T follicular helper cell (primary cell): ENCODE measurements at places on chromosomes 2 and 18.

- DNase-seq = no peak
These were observed 54.5 kb downstream of the PTPN4 start for GRCh38 chr2:119814216-119814615.

DNA sequence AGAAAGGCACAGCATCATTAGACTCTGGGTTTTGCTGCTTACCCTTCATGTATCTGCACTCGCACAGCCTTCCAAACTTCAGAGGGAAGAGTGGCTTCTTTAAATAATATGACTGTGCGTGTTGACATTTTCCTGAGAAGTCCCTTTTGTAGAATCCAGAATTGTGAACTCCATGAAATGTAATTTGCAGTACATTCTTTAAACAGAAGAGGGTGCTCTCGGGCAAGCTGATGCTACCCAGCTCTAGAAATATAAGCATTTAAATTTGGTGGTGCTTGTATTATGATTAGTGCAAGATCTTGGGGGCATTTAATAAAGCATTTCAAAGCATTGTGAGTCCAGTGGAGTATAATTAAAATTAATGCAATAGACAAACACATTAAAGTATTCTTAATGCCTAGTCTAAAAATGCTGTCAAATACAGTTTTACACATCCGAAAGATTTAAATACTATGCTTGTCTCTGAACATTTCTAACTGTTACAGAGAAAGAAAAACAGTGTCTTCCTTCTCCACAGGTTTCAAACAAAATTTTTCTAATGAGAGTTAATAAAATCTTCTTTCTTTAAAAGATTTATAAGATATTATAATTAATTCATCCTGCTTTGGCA, 17.3 kb upstream of the GTF2A1L start:
- no peak for DNase-seq

- no peak for DNase-seq
These were observed 139.7 kb downstream of the PRPF40A start for GRCh38 chr2:152577579-152577978.

GRCh38 chr2:137857881-137858280, 106.4 kb upstream of the HNMT start:
- DNase-seq = no peak

DNA sequence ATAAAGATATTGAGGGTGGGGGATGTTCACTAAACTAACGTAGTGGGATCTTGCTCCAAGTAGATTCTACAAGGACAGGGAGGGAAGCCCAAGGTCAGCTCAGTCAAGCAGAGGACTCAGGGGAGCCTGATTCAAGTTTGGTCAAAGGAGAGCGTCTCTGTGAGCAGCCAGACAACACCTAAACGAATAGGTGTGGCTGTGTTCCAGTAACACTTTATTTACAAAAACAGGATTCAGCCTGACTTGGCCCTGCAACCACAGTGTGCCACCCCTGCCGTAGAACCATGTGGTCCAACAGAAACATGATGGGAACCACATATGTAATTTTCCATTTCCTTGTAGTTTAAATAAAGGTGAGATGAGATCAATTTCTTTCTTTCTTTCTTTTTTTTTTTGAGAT, 18.1 kb upstream of the FZD5 start:
- no peak for DNase-seq

- no peak for DNase-seq
These were observed 38.3 kb downstream of the TNS1 start for GRCh38 chr2:217964275-217965161.

DNA sequence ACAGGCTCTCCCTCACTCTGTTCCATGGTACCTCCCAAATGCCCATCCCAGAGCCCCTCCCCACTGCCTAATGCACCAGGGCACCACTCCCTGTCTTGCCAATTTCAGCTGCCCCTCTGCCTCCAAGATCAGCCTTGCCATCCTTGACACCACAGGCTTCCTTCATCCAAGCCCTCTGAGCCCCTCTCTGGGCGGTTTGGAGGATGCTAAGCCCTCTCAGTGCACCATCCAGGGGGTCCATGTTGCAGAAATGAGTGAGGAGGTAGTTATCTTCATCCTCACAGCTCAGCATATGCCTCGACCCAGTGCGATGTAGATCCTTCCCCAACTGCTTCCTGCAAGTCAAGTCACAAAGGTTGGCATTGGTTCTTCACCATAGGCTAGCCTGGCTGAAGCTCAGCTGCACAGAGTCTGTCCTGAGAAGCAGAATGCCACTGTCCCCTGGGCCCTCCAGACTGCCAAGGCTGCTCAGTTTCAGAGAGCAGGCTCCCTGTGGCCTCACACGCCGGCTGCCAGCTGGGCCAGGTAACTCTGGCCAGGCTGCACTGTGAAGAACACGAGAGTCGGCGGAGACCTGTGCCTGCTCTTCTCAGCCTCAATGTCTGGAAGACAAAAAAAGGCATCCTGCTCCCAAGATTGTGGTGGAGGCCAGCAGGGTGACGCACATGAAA, 9.9 kb upstream of the MAP3K2 start:
- no peak for DNase-seq

- DNase-seq = no peak
These were observed 95.9 kb downstream of the NEB start for GRCh38 chr2:151638191-151638933.

GRCh38 chr18:65753520-65753919, 2.7 kb downstream of the CDH7 start:
- DNase-seq = no peak

DNA sequence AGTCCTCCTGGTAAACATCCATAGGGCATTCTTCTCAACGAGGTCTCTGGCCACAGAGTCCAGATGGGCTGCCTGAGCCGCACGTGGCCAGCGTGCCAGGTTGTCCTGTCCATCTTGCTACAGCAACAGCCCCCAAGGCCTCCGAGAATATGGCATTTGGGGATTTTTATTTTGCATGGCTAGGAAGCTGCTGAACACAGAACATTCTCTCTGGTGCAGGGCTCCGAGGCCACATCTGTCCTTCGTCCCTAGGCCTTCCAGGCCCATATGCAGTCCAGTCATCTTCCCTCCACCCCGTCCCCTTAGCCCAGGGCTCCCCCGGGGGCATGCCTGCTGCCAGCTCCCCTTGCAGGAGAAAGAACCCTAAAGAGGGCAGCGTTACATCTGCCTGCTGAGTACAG, 2.3 kb downstream of the HDAC4 start:
- DNase-seq = no peak

DNA sequence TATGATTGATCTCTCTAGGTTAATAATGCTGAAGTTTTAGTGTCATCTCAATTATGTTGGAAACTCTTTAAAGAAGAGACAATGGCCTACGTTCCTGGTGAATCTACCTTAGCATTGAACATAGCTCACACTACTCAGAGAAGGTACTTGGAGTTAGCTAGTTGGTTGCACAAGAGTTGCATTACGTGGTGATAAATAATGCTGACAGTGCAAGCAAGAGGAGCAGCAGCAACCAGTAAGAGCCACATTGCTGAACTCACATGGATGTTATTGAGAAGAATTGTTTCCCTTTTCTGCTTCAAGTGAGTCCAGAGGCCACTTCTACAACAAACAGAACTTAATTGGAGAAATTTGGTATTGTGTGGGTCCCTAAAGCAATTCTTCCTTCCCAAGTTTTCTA, 737.1 kb downstream of the TDRD15 start:
- no peak for DNase-seq

GRCh38 chr2:179646862-179647587, 214.4 kb downstream of the ZNF385B start:
- no peak for DNase-seq

DNA sequence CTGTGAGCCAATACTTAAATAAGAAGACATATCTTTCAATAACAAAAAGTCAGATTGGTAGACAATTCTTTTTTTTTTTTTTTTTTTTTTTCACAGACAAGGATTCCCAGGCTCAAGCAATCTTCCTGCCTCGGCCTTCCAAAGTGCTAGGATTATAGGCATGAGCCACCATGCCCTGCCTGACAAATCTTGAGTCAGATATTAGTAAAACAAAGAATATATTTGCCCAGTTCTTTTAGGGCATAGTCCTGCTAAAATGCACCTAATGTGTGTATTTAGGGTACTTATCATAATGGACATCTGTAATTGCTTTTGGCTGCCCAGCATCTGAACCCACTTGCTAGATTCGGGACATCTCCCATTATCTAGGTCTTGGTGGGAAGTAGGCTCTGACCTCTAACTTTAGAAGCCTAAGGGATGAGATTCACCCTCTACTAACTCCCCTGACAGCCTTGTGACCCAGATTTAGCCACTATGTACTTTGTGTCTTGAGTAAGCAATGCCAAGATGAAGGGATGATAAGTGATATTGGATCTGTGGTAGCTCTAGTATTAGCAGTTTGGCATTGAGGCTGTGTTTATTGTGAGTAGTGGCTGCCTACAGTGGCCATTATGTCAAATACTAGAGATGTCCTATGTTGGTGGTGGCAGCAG, 18.5 kb upstream of the PSME4 start:
- DNase-seq = no peak

DNA sequence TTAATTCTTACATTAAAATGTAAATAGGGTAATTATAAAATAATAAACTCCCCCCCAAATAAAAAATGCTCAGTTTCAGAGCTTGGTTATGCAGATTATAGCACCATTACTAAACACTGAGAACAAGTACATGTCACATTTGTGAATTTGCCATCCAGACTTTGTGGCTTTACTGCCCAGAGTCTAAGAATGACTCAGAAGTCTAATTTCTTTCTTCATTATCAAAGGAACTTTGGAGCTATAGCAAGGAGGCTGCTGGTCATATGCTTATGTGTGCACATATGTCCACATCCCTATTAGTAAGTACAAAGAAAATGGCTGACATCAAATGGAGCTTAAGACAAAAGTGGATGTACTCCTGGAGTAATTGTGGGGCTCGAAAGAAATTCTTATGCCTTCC, 248.5 kb upstream of the SESTD1 start:
- DNase-seq = no peak

DNA sequence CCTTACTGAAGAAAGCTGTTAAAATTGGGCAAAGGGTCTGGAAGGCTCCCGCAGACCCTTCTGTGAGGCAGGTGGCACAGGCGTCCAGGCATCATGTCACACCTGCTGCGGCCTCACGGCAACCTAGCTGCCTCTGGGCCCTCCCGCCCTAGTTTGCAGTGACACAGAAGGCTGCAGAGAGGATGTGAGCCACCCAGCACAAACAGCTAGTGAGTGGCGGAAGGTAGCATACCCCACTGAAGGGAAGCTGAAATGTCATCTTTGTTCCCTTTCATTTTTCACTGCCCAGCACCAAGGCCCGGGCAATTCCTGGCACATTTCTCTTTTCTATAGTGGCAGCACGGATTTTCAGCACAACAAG, 53.8 kb downstream of the TRAPPC12 start:
- DNase-seq = no peak

GRCh38 chr2:74293191-74293991, 49.8 kb downstream of the SLC4A5 start:
- DNase-seq = no peak

- no peak for DNase-seq
These were observed 184.6 kb downstream of the CYP26B1 start for GRCh38 chr2:71962911-71963694.

DNA sequence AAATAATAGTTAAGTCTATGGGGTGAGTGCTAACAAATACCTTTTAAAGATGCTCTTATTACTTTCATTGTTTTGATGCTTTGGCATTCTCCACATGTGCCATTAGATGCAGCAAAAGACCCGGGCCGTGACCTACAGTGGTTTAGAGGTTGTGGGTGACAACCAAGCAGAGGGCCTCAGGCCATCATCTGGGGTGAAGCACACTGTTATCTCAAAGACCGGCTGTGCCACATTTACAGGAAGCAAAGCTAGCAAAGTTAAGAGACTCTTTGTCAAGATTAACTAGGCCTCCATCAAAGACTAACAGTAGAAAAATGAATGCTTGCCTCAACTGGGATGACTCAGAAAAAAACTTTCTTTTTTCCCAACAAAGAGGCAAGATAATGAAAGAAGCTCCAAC, 695.3 kb downstream of the SATB2 start:
- DNase-seq = no peak
